ENCODE measurements at places on chromosomes 16 and 17.

DNA sequence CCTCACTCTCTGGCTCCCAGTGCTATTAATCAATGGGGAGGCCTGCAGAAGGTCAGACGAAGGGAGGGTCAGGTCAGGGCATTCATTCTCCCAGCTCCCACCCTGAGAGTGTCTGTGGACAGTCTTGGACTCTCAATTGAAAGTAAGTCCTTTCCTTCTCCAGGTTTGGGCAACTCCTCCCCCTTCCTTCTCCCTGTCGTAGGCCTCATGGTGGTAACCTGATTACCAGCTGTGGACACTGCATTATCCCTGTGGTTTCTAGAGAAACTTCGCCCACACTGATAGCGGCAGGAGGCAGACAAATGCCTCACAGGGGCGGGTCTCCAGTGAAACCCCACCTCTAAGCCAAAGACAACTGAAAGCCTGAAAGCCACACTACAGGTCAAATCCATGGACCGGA is 57.7 kb upstream of the SLC25A19 start:
- no peaks in the 10 kb centered on the region for H3K36me3 ChIP-seq
- H3K27me3 ChIP-seq: no peaks in the 10 kb centered on the region
- no peak overlapping the region for H3K27ac ChIP-seq
- no peak overlapping the region for H3K4me3 ChIP-seq
- DNase-seq: no peak

GRCh38 chr17:29378500-29378899 is 11.7 kb upstream of the TAOK1 start:
- H3K36me3 ChIP-seq: no peaks in the 10 kb centered on the region
- H3K4me3 ChIP-seq: no peak overlapping the region
- H3K4me1 ChIP-seq: no peaks in the 10 kb centered on the region
- no peak overlapping the region for H3K27ac ChIP-seq
- no peaks in the 10 kb centered on the region for H3K27me3 ChIP-seq

GRCh38 chr16:79560923-79561322 is 39.6 kb downstream of the MAF start:
- H3K27ac ChIP-seq: no peak overlapping the region
- H3K36me3 ChIP-seq: no peaks in the 10 kb centered on the region
- no peak for DNase-seq
- H3K4me1 ChIP-seq: no peaks in the 10 kb centered on the region

DNA sequence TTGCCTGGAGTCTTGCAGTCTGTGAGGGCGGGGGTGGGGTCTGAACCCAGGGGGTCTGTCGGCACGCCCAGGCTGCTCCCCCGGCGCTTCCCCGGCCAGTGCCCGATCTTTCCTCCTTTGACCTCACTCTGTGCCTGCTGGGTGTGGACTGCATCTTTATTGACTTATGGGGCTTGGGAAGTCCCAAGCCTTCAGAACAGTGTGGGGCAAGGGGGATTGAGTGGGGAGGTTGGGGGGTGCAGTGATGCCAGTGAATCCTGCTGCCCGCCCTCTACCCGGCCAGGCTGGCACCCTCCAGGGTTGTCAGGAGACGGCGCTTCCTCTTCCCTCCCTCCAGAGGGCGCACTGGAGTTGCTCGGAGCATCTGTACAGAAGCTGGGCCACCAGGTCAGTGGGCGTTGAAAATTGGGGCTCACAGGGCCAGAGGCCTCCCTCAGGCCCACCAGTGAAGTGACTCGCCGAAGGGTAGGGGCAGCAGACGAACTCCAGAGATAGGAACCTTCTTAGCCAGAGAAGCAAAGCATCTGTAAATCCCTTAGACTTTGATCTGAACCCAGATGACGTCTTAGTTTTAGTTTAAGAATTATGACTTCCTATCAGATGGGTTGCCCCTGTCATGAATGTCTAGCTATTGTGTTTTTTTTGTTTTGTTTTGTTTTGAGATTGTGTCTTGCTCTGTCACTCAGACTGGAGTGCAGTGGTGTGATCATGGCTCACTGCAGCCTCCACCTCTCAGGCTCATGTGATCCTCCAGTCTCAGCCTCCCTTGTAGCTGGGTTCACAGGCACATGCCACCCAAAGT is 184.8 kb upstream of the CIBAR2 start:
- H3K27ac ChIP-seq: no peak overlapping the region
- H3K27me3 ChIP-seq: no peaks in the 10 kb centered on the region
- H3K4me3 ChIP-seq: no peak overlapping the region

DNA sequence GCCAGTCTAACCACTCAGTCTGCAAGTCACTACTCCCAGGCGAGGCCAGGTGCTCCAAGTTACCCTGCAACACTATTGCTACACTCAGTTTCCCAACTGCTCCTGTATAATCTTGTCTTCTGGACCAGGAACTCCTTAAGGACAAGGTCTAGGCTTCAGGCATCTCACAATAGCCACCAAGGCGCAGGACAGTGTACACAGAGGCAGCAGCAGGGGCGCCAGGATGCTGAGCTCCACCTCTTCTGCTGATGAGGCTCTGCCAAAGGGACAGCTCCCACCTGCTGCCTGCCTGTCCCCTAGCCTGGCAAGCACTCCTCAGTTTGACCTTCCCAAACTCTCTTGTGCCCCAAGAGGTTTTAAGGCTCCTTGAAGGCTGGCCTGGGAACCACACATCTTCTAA is 3.4 kb downstream of the SLC25A11 start:
- no peak for DNase-seq
- H3K4me1 ChIP-seq: peaks cover 3% of the 10 kb centered on the region
- H3K4me3 ChIP-seq: no peak overlapping the region
- no peak overlapping the region for H3K27ac ChIP-seq
- H3K36me3 ChIP-seq: peaks cover 24% of the 10 kb centered on the region

DNA sequence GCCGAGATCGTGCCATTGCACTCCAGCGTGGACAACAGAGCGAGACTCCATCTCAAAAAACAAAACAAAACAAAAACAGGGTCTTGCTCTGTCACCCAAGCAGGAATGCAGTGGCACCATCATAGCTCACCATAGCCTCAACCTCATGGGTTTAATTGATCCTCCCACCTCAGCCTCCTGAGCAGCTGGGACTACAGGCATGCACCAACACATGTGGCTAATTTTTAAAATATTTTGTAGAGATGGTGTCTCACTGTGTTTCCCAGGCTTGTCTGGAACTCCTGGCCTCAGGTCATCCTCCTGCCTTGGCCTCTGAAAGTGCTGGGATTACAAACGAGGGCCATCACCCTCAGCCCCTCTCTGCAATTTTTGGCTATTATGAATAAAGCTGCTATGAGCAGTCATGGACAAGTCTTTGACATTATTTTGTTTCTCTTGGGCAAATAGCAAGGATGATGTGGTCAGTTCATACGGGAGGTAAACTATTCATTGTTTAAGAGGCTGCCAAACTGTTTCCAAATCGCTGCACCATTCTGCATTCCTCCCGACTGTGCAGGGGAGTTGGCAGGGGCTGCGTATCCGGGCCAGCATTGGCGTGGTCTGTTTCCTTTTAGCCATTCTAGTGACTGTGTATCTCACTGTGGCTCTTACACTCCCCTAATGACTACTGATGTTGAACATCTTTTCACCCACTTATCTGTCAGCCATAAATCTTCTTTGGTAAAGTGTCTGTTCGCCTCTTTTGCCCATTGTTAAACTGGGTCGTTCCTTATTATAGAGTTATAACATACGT is 21.1 kb downstream of the EIF4A3 start:
- no peaks in the 10 kb centered on the region for H3K36me3 ChIP-seq
- no peak overlapping the region for H3K4me3 ChIP-seq
- no peak overlapping the region for H3K27ac ChIP-seq
- no peaks in the 10 kb centered on the region for H3K27me3 ChIP-seq
